ENCODE measurements at places on chromosomes 1 and 21.

- H3K27ac ChIP-seq = no peak overlapping the region
- no peak for DNase-seq
These were observed 174.3 kb downstream of the ADGRL2 start for GRCh38 chr1:81974883-81975555.

- peaks cover 20% of the 10 kb centered on the region for H3K4me1 ChIP-seq
- H3K4me3 ChIP-seq = no peak overlapping the region
- DNase-seq = no peak
- no peaks in the 10 kb centered on the region for H3K36me3 ChIP-seq
These were observed 51.1 kb upstream of the PRDX6 start for GRCh38 chr1:173426057-173426456.

GRCh38 chr1:203669739-203670138 lies 43.1 kb downstream of the ATP2B4 start:
- peaks cover 12% of the 10 kb centered on the region for H3K36me3 ChIP-seq
- H3K27ac ChIP-seq = peak overlapping the region; percentile 17
- no peak overlapping the region for H3K4me3 ChIP-seq
- no peak for DNase-seq
- no peaks in the 10 kb centered on the region for H3K27me3 ChIP-seq
- H3K4me1 ChIP-seq = peaks cover 73% of the 10 kb centered on the region

- H3K4me1 ChIP-seq = no peaks in the 10 kb centered on the region
- no peak for DNase-seq
- H3K27ac ChIP-seq = no peak overlapping the region
- H3K36me3 ChIP-seq = no peaks in the 10 kb centered on the region
- no peaks in the 10 kb centered on the region for H3K27me3 ChIP-seq
These were observed 50.3 kb downstream of the LEPR start for GRCh38 chr1:65470766-65471165.

DNA sequence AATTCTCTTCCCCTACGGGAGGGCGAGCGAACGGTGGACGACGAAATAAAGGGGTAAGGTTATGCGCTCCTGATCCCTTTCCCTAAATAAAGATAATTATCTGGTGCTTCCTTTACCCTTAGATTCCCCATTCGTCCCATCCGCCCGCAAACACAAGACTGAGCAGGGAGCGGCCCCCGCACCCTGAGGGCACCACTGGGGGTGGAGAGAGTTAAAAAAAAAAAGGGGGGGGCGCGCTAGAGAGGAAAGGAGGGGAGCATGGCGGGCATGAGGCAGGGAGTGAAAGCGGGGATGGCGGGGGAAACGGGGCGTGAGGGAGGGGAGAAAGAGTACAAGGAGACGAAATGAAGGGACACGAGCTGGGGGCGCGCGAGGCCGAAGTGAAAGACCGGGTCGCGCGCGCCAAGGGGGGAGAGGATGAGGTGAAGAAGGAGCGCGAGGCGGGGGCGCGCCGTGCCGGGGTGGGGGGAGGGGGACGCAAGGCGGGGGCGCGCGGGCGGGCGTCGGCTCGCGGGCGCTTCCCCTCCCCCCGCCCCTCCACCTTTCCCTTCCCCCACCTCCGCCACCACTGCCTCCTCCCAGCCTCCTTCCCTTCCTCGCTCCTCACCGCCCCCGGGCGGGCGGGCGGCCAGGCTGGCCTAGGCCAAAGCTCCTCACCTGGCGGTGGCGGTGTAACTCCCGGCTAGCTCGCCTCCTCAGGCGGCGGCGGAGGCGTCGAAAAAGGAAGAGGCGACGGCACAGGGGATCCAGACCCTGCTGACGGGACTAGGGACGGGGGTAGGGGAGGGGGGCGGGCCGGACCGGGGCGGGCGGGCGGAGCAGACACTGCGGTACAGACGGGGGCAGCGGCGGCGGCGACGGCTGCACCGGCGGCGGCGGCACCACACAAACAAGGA lies 448 bp downstream of the GATAD2B start:
- peaks cover 51% of the 10 kb centered on the region for H3K36me3 ChIP-seq
- no peak for DNase-seq
- H3K27ac ChIP-seq = peak overlapping the region; percentile 93

DNA sequence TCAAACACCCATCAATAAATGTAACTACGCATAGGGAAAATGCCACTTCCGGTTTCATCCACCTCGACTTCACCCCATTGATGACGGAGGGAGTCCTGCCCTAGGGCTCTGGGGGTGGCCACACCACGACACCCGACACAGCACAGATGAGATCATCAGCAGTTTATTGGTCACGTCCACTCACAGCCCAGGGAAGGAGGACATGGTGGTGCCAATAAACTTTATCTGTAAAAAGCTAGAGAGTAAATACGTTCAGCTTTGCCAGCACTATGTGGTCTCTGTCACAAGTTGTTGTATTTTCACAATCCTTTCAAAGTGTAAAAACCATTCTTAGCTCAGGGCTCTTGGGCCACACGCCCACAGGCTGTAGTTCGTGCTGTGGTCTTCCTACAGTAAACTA lies 16.3 kb downstream of the SETD4 start:
- H3K27me3 ChIP-seq = no peaks in the 10 kb centered on the region
- H3K27ac ChIP-seq = no peak overlapping the region
- peaks cover 6% of the 10 kb centered on the region for H3K4me1 ChIP-seq
- no peak for DNase-seq

DNA sequence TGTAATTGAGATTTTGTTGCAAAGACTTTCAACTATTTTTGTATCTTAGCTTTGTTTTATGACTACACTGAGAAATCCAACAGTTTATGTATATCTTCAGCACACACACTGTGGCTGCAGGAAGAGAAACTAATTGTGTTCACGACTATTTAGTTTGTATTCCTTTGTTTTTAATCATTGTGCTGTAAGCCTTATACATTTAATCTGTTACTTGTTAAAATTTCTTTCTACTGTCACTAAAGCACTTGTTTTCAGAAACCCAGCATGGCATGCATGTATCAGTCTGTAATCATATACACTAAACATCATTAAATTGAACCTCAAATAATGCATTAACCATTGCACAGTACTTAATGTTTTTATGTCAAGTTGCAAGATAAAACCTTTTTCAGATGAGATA lies 656 bp downstream of the ANGPTL1 start:
- H3K4me1 ChIP-seq = peaks cover 6% of the 10 kb centered on the region
- H3K27ac ChIP-seq = no peak overlapping the region
- no peaks in the 10 kb centered on the region for H3K36me3 ChIP-seq
- DNase-seq = no peak
- no peak overlapping the region for H3K4me3 ChIP-seq

DNA sequence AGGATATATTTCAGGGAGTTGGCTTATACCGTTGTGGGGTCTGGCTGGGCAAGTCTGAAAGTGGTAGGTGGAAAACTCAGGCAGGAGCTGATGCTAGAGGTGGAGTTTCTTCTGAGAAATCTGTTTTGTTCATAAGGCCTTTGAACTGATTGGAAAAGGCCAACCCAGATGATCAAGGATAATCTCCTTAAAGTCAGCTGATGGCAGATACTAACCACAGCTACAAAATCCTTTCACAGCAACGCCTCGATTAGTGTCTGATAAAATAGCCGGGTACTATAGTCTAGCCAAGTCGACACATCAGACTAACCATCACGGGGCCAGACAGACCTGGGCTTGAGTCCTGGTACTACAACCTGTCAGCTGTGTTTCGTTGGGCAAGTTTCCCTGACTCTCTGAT lies 21.4 kb downstream of the OPRD1 start:
- H3K4me1 ChIP-seq = no peaks in the 10 kb centered on the region
- H3K27me3 ChIP-seq = no peaks in the 10 kb centered on the region
- DNase-seq = no peak
- no peaks in the 10 kb centered on the region for H3K36me3 ChIP-seq

DNA sequence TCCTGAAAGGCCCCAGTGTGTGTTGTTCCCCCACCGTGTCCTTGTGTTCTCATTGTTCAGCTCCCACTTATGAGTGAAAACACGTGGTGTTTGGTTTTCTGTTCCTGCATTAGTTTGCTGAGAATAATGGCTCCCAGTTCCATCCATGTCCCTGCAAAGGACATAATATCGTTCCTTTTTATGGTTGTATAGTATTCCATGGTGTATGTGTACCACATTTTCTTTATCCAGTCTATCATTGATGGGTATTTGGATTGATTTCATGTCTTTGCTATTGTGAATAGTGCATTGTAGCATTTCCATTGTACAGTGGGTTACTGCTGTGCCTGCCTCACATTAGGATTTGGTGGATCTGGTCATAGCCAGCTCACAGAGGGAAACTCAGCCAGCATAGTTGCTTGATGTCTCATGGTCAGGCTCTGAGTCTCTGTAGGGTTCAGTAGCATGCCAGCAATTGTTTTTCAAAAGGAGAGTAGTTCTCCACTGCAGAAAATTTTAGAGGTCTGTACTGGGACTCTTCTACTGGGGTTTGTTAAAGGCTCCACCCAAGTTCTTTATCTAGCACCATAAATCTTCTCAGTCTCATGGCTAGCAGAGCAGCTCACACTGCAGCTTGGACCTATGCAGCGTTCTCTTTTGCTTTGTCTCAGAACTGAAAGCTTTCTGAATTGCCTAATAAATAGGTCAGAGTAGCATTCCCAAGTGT lies 41.0 kb downstream of the RUNX3 start:
- peak overlapping the region; percentile 74 for H3K27ac ChIP-seq
- no peak overlapping the region for H3K4me3 ChIP-seq
- H3K4me1 ChIP-seq = no peaks in the 10 kb centered on the region
- no peak for DNase-seq
- H3K36me3 ChIP-seq = peaks cover 8% of the 10 kb centered on the region

- peaks cover 9% of the 10 kb centered on the region for H3K4me1 ChIP-seq
- no peak overlapping the region for H3K4me3 ChIP-seq
- H3K27ac ChIP-seq = no peak overlapping the region
- no peaks in the 10 kb centered on the region for H3K27me3 ChIP-seq
- H3K36me3 ChIP-seq = no peaks in the 10 kb centered on the region
These were observed 53.4 kb downstream of the DUSP10 start for GRCh38 chr1:221688488-221688843.

GRCh38 chr1:7267493-7267892 lies 482.2 kb downstream of the CAMTA1 start:
- no peaks in the 10 kb centered on the region for H3K4me1 ChIP-seq
- H3K36me3 ChIP-seq = no peaks in the 10 kb centered on the region
- no peak for DNase-seq
- H3K4me3 ChIP-seq = no peak overlapping the region

- H3K4me1 ChIP-seq = no peaks in the 10 kb centered on the region
- no peaks in the 10 kb centered on the region for H3K36me3 ChIP-seq
- H3K27me3 ChIP-seq = peaks cover 4% of the 10 kb centered on the region
- no peak overlapping the region for H3K27ac ChIP-seq
- no peak overlapping the region for H3K4me3 ChIP-seq
- no peak for DNase-seq
These were observed 5.6 kb upstream of the AHCYL1 start for GRCh38 chr1:109978761-109979488.

GRCh38 chr1:182083851-182084486 lies 22.5 kb upstream of the ZNF648 start:
- no peaks in the 10 kb centered on the region for H3K27me3 ChIP-seq
- H3K27ac ChIP-seq = no peak overlapping the region
- no peak for DNase-seq
- H3K4me1 ChIP-seq = peaks cover 33% of the 10 kb centered on the region

- peaks cover 30% of the 10 kb centered on the region for H3K4me1 ChIP-seq
- H3K27me3 ChIP-seq = no peaks in the 10 kb centered on the region
- H3K36me3 ChIP-seq = peaks cover 93% of the 10 kb centered on the region
- DNase-seq = no peak
- H3K4me3 ChIP-seq = no peak overlapping the region
These were observed 11.4 kb downstream of the ZBTB48 start for GRCh38 chr1:6591222-6591621.

GRCh38 chr1:224805889-224806288 lies 123.6 kb upstream of the DNAH14 start:
- H3K27ac ChIP-seq = no peak overlapping the region
- H3K4me1 ChIP-seq = peaks cover 14% of the 10 kb centered on the region
- H3K27me3 ChIP-seq = peaks cover 2% of the 10 kb centered on the region
- H3K36me3 ChIP-seq = no peaks in the 10 kb centered on the region
- no peak for DNase-seq

GRCh38 chr1:232176222-232176621 lies 453.7 kb downstream of the SIPA1L2 start:
- no peak overlapping the region for H3K4me3 ChIP-seq
- H3K36me3 ChIP-seq = no peaks in the 10 kb centered on the region
- peaks cover 8% of the 10 kb centered on the region for H3K4me1 ChIP-seq
- peaks cover 11% of the 10 kb centered on the region for H3K27me3 ChIP-seq
- H3K27ac ChIP-seq = no peak overlapping the region

- H3K4me3 ChIP-seq = no peak overlapping the region
- H3K36me3 ChIP-seq = no peaks in the 10 kb centered on the region
- H3K27ac ChIP-seq = no peak overlapping the region
- no peaks in the 10 kb centered on the region for H3K4me1 ChIP-seq
- no peaks in the 10 kb centered on the region for H3K27me3 ChIP-seq
- DNase-seq = no peak
These were observed 131.6 kb upstream of the IVNS1ABP start for GRCh38 chr1:185448591-185449186.

GRCh38 chr1:170395149-170395548 lies 136.8 kb upstream of the GORAB start:
- no peak for DNase-seq
- no peak overlapping the region for H3K4me3 ChIP-seq
- H3K27ac ChIP-seq = no peak overlapping the region
- H3K36me3 ChIP-seq = no peaks in the 10 kb centered on the region
- H3K27me3 ChIP-seq = peaks cover 42% of the 10 kb centered on the region

DNA sequence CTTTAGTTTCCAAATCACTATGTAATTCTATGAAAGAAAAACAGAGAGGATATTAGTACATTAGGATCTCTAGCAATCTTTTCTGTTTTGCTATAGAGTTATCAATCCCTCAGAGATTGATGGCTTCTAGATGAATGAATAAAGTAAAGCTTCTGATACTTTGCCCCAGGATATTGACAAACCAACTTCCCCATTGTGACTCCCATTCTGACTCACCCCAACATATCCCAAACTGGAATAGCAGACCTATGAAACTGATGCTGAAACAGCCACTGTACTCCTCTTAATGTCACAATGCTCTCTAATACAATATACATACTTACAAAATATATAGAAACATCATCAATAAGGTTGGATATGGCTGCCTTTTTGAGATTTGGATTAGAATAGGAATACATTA lies 442.1 kb upstream of the NR5A2 start:
- no peak for DNase-seq
- H3K27ac ChIP-seq = no peak overlapping the region
- H3K27me3 ChIP-seq = no peaks in the 10 kb centered on the region
- H3K4me3 ChIP-seq = no peak overlapping the region
- H3K36me3 ChIP-seq = no peaks in the 10 kb centered on the region
- peaks cover 2% of the 10 kb centered on the region for H3K4me1 ChIP-seq

DNA sequence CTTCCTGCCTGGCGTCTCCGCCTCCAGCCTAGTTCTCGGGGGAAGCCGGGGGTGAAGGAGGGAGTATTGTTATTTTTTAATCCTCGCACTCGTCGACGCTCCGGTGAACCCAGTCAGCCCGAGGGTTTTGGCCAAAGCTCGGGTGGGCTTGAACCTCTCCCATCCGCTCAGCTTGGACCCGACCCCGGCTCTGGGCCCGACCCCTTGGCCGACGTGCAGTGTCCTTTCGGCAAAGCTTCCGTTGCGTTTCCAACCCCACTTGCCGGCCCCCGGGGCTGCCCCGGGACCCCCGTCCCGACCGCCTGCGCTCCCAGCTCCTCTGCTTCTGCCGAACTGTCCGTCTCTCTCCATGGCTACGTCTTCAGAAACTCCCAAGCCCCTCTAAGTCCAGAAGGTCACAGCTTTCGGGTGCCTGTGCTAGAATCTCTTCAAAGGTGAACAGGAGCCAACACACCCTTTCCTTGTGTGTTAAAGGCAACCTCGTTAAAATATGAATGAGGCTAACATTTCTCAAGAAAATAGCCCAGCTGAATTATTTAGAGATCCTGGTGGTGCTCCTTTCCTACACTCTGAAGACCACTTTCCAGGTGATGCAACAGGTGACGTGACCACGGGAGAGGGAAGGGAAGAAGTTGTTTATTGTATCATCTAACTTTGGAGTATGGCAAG lies 647 bp downstream of the DESI2 start:
- H3K4me3 ChIP-seq = no peak overlapping the region
- no peak for DNase-seq
- peaks cover 27% of the 10 kb centered on the region for H3K4me1 ChIP-seq
- H3K27me3 ChIP-seq = no peaks in the 10 kb centered on the region
- peaks cover 24% of the 10 kb centered on the region for H3K36me3 ChIP-seq
- H3K27ac ChIP-seq = no peak overlapping the region
